ENCODE measurements at places on chromosomes 3 and 15. TPM values are rescaled to one million over a fixed set of nuclear protein-coding genes. Genes with fewer than 3 reads are reported as not detected.

GRCh38 chr3:156615592-156616173 lies 58.7 kb upstream of the TIPARP start:
- DNase-seq, result no peak
- no peaks in the 10 kb centered on the region for H3K36me3 ChIP-seq
- H3K27ac ChIP-seq, result no peak overlapping the region
- H3K27me3 ChIP-seq, result no peaks in the 10 kb centered on the region
- H3K4me3 ChIP-seq, result no peak overlapping the region

DNA sequence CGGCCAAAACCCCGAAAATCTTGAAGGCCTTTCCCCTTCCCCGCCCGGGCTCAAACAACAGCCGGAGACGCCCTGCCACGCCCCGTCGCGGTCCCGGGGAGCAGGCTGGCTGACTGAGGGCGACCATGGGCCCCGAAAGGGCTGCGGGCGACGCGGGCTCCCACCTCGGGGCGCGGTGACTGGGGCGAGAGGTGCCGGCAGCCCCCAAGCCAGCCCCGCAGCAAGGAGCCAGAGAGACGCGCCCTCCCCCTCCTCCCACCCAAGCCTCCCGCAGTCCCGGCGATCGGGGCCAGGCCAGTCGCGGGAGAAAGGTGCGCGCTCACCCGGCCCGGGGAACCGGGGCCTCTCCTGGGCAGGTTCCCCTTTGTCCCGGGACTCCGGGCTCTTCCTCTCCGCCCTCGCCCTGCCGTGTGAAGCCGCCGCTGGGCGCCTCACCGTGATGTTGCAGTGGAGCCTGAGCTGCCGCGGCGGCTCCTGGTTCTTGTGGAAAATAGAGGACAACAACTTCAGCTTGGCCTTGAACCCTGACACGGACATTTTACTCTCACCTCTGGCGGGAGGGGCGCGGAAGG lies 30.6 kb upstream of the ZSCAN2 start:
- peak overlapping the region; percentile 85 for H3K27ac ChIP-seq
- peak overlapping the region; percentile 47 for H3K4me3 ChIP-seq
- no peaks in the 10 kb centered on the region for H3K36me3 ChIP-seq
- H3K27me3 ChIP-seq, result no peaks in the 10 kb centered on the region

GRCh38 chr3:4570840-4571621 lies 77.9 kb downstream of the ITPR1 start:
- no peak for DNase-seq
- no peaks in the 10 kb centered on the region for H3K27me3 ChIP-seq
- H3K36me3 ChIP-seq, result no peaks in the 10 kb centered on the region
- H3K4me1 ChIP-seq, result peaks cover 30% of the 10 kb centered on the region
- no peak overlapping the region for H3K4me3 ChIP-seq

STRIT1 gene
- not detected for total RNA-seq

B2M gene
- 5,893 TPM for total RNA-seq
